Suprapubic skin (tissue), 4 donors: ENCODE measurements at places on chromosomes 13 and 19.
A peak's percentile ranks its signal among the peaks of the same experiment; 100 is the strongest.

DNA sequence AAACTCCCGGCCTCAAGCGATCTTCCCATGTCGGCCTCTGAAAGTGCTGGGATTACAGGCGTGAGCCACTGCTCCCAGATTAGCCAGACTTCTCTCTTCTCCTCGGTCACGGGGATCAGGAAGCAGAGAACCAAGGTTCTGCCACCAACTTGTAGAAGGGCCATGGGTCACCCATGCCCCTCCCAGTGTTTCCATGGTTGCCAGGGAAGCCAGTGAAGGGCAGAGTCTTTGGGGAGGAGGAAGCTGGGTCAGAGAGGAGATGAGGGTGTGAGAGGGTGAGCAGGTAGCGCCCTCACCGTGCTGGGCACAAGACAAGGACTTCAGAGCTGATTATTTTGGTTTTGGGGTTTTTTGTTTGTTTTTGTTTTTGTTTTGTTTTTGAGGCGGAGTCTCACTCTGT lies 77.1 kb downstream of the GNG7 start:
- H3K36me3 ChIP-seq, result no peaks in the 10 kb centered on the region
- H3K4me3 ChIP-seq, result no peak overlapping the region
- DNase-seq, result no peak

DNA sequence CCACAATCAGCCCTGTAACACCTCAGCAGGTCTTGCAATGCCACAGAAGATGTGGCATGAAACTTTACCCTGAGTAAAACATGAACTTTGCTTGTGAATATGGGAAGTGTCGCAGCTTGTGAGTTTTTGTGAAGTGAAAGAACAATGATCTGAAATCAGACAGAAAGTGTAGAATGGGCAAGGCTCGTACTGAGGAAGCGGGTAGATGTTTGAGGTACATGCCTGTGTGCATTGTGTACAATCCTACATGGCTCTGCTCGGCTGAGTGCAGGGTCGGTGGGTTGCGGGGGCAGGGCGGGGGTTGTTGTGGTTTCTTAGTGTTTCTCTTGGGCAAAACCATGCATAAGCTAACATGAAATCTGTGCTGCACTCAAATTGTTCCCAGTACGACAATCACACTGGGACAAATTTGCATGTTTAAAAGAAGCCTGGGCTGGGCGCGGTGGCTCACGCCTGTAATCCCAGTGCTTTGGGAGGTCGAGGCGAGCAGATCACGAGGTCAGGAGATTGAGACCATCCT lies 1.1 kb downstream of the NLRP13 start:
- no peak overlapping the region for H3K4me3 ChIP-seq
- H3K27me3 ChIP-seq, result no peaks in the 10 kb centered on the region
- H3K4me1 ChIP-seq, result no peaks in the 10 kb centered on the region
- DNase-seq, result no peak

GRCh38 chr13:66171920-66172319 lies 1058.2 kb downstream of the PCDH9 start:
- H3K4me1 ChIP-seq, result no peaks in the 10 kb centered on the region
- H3K36me3 ChIP-seq, result no peaks in the 10 kb centered on the region
- no peak overlapping the region for H3K4me3 ChIP-seq
- DNase-seq, result no peak
- no peak overlapping the region for H3K27ac ChIP-seq

GRCh38 chr13:93646245-93646644 lies 419.6 kb downstream of the GPC6 start:
- no peaks in the 10 kb centered on the region for H3K36me3 ChIP-seq
- H3K27me3 ChIP-seq, result no peaks in the 10 kb centered on the region
- no peak overlapping the region for H3K27ac ChIP-seq
- no peak overlapping the region for H3K4me3 ChIP-seq
- DNase-seq, result no peak
- no peaks in the 10 kb centered on the region for H3K4me1 ChIP-seq

- no peaks in the 10 kb centered on the region for H3K4me1 ChIP-seq
- DNase-seq, result no peak
- no peaks in the 10 kb centered on the region for H3K36me3 ChIP-seq
- H3K4me3 ChIP-seq, result no peak overlapping the region
Measured at GRCh38 chr13:35909837-35910540, 221.2 kb downstream of the DCLK1 start.

DNA sequence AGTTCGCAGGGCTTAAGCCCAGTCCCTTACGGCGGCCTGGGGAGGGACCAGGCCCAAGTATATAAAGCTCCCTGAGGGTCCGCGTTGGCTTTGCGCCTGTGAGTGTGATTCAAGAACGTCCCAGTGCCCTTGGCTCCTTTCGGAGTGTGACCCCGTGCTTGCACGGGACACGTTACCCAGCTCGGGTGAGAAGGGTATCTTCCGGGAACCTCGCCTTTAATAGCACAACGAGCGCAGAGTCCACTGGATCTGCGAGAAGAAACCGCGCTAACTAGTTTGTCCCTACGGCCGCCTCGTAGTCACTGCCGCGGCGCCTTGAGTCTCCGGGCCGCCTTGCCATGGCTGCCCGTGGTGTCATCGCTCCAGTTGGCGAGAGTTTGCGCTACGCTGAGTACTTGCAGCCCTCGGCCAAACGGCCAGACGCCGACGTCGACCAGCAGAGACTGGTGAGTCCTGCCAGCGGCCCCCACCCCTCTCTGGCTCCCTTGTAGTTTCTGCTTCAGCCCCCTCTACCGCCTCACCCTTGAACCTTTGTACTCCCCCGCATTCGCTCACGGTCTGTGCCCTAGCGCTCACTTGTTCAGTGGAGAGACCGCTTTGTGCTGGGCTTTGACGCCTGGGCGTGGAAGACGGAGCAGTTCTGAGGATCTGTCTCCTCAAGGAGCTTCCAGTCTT lies at the start of gene DNAJC15:
Gene DNAJC15, plus strand, starts transcription at position 298 of the 675 bp plus-strand sequence. Its CDS starts 41 bp downstream, at position 339.
- peak; percentile 89 for DNase-seq
- H3K4me1 ChIP-seq, result peaks cover 32% of the 10 kb centered on the region
- H3K27ac ChIP-seq, result peak within 1 kb of the TSS; percentile 82
- H3K4me3 ChIP-seq, result peak within 1 kb of the TSS; percentile 66
- no peaks in the 10 kb centered on the region for H3K27me3 ChIP-seq
- no peaks in the 10 kb centered on the region for H3K36me3 ChIP-seq

- H3K4me1 ChIP-seq, result peaks cover 40% of the 10 kb centered on the region
- DNase-seq, result no peak
- peak overlapping the region; percentile 80 for H3K4me3 ChIP-seq
- H3K36me3 ChIP-seq, result peaks cover 24% of the 10 kb centered on the region
Measured at GRCh38 chr19:8320564-8321066, 560 bp downstream of the NDUFA7 start.

DNA sequence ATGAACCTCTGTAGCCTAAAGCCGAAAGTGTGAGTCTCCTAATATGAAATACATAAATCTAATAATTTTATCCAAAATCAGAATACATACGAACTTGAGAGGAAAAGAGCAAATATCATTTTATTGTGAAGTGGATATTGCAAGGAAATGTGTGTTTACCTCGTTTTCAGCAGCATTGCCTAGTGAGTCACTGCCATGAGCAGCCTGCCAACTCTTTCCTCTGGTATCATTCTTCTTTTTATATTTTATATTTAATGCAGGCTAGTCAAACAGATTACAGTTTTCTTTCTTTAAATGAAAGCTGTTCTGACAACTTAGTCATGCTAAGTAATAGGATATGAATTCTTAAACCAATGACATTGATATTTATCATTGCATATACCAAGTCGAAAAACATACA lies 44.2 kb downstream of the EDNRB start:
- no peak overlapping the region for H3K27ac ChIP-seq
- H3K4me3 ChIP-seq, result no peak overlapping the region
- no peak for DNase-seq
- H3K36me3 ChIP-seq, result no peaks in the 10 kb centered on the region

DNA sequence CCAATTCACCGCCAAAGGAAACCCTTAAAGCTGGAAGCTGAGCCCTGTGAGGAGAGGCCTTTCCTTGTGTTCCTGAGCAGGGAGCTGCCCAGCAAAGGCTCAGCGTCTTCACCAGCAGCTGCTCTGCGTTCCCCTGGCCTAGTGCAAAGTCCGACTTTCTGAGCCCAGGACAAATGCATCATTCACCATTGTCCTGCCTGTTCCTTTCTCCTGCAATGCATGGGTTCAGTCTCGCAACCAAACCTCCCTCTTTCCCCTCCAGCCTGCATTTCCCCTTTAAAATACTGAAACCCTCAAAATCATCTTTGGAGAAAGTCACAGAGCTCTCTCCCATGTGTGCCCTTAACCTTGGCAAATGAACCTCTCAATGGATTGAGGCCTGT lies 12.9 kb upstream of the TMEM255B start:
- DNase-seq, result no peak
- no peak overlapping the region for H3K4me3 ChIP-seq
- H3K27me3 ChIP-seq, result peaks cover 8% of the 10 kb centered on the region
- H3K36me3 ChIP-seq, result no peaks in the 10 kb centered on the region

GRCh38 chr13:106205871-106206270 lies 329.6 kb downstream of the EFNB2 start:
- DNase-seq, result no peak
- H3K4me3 ChIP-seq, result no peak overlapping the region
- H3K4me1 ChIP-seq, result no peaks in the 10 kb centered on the region
- H3K27ac ChIP-seq, result no peak overlapping the region
